ENCODE measurements at places on chromosomes 12 and 14. TPM values are rescaled to one million over a fixed set of nuclear protein-coding genes. Genes with fewer than 3 reads are reported as not detected.

DNA sequence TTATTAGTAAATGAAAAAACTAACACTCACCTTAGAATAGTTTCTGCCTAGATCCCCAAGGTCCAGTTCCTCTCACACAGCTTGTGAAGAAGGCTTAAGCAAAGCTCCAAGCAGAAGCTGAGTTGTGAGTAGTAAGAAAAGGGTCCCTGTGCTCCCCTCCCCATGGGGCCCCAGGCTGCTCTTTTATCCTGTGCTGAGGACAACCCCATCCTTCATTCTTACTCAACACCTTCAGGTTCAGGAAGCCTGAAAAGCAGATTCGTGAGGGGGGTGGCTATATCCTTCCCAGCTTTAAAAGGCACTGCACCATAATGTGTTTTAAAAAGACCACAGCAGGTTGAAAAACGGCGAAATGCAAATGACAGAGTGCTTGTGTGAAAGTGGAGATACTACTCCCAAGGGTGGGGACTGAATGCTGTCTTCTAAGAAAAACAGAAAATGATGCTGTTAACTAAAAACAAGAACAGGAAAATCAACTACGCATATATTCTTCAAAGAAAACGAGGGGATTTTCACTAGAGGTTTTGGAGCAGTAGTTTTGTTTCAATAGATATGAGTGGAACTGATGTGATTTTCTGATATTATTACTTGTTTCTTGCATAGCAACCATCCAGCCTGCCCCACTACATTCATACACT is 182.7 kb downstream of the KTN1 start:
- no peak for DNase-seq

DNA sequence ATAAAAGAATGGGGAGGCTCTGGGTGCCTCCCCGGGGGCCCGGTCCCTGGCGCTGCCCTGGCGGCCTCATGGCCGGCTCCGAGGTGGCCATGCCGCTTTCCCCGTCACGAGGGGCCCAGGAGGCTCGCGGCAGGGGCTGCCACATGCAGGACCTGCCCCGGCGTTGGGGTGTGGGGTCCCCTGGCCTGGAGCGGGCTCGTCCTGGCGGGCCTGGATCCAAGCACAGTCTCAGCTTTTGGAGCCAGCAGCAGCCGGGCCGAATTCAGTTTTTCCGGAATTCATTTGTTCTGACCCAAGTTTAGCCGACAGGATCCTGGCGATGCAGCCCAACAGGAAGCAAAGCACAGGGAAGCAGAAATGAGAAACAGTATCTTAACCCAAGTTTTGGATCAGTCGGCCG is 26.4 kb upstream of the AEBP2 start:
- DNase-seq, result peak; percentile 26

DNA sequence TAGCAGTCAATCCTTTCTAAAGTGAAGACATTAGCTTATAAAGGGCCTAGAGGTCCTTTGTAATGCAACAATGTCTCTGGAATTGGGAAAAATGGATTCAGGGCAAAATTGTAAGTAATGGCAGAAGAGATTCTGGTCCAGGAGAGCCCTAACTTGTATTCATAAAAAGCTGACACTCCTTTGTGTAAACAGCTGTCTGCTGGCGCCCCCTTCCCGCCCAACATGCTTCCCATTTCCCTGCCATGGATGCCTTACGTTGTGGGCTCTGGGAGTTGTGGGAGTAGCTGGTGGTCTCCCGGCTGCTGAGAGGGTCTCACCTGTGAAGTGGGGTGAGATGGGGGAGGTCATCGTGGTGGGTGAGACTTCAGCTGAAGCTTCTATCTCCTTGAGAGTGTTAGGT is 2.3 kb downstream of the ACRBP start:
- peak; percentile 32 for DNase-seq

GRCh38 chr14:47826809-47827208 is 151.4 kb upstream of the MDGA2 start:
- DNase-seq, result no peak

GRCh38 chr12:128819293-128820144 is 4.2 kb downstream of the SLC15A4 start:
- no peak for DNase-seq

DNA sequence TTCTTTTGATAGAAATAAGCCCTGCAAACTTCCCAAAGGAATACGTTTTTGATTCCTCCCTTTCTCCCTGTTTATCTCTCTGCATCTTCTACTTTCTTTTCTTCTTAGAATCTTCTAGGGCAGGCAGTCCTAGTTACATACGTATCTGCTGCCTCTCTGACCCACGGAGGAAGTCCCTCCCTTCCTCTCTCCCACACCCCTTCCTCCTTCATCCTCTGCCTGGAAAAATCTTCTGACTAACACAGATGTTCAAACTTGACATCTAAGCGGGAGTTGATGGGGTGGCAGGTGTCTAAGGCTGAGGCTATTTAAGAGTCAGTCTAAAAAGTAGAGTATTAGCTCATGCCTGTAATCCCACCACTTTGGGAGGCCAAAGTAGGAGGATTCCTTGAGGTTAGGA is 88.6 kb downstream of the MAP1LC3B2 start:
- DNase-seq, result no peak

DNA sequence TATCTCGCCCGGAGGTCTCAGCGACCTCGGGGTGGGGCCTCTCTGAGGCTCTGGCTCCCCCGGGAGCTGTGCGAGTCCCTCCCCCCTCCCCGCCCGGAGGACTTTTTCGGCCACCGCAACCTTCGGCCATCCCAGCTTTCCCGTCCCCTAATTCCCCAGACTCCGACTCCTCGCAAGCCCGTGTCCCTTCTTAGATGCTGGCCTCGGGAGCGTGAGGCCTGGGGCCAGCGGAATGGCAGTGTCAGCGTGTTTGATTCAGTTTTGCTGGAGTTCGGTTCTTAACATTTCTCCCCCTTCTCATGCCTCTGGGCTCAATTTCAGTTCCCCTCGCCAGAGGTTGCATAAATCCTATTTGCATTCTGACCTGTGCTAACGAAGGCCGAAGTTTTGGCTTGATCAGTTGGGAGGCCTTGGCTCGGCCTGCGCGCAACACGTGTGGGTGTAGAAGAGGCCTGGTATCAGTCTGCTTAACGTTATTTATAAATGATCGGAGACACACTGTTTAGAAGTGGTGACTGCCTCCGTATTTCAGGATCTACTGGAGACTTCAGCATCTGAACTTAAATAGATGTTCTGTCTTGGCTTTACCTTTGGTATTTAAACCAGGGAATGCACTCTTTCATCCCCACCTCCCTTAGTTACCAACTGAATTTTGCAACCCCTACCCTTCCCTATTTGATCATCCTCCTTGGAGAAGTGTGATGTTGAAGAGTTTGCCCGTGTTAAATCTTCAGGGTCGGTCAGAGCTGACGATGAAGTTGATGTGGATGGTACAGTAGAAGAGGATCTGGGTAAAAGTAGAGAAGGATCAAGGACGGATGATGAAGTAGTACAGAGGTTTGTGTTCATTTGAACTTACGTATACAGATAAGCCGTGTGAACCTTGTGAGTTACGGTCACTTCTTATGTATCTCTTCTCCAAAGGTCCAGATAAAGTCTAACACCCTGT is 851 bp downstream of the HSP90B1 start:
- peak; percentile 66 for DNase-seq

The HPD gene
- polyA plus RNA-seq, result 1.1 TPM

The HOXC11 gene
- polyA plus RNA-seq, result not detected

The PSME1 gene
- polyA plus RNA-seq, result 125 TPM

The SIX6 gene
- polyA plus RNA-seq, result not detected

The LBHD2 gene
- 0.19 TPM for polyA plus RNA-seq

The ADAMTS20 gene
- polyA plus RNA-seq, result not detected

The A2M gene
- polyA plus RNA-seq, result 183 TPM

The PDZRN4 gene
- polyA plus RNA-seq, result not detected

The PLEKHH1 gene
- polyA plus RNA-seq, result 6.3 TPM

All from heart left ventricle (tissue), 16 donors.